Stimulated activated CD8-positive, alpha-beta memory T cell treated with anti-CD3 and anti-CD28 coated beads, Interleukin-12 subunit alpha, Interleukin-12 subunit beta, amount 100 ng/mL, for 4 hours (primary cell): ENCODE measurements at places on chromosomes 7 and 10.

DNA sequence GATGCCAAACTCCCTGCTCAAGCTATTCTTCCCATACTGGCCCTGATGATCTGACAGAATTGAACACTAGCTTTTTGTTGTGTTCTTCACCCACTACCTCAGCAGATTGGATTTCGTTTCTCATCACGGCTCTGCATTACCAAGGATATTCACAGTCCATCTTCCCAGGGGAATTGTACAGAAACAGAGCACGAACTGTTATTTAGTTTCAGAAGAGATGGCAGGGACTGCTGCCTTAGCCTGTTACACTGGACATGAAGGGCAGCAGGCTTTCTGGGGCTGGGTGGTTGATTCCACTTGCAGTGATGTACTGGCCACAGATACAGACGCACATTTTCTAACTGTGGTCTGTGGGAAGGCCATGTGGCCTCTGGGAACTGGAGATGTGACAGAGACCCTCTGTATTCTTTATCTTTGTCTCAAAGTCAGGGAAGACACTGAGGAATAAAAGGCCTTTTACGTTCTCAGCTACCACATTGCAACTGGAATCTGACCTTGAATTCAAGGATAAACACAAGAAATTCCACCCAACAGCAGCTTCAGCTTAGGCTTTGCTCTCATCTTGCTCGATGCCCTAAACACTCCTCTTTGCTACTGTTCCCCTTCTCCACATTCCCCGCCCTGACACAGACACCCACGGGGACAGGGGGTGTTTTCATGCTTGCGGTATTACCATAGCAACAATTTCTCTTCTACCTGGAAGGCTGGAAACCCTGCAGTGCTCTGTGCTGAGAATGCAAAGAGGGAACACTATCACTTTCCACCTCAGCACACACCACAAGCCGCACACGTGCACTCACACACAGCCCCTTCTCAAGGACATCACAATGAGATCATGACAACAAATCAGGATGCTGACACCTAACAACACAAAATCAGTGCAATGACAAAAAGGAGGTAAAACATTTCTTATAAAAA lies 81.7 kb downstream of the RNF216 start:
- DNase-seq, result peak; percentile 41

DNA sequence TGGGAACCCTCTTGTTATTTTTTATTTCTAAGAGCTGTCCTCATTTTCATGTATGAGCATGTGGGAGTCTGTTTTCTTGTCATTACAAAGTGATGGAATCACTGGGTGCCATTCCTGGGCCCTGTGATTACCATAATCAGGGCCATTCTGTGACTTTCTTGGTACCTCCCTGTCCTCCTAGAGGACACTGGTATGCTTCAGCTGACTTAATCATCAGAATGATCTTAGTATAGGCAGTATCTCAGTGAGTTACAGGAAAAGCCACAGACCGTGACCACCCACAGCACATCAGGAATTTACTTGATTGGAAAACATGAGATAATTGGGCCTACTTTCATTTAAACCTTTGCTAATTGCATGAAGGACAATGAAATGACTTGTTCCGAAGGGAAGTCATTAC lies 7.2 kb downstream of the NOM1 start:
- no peak for DNase-seq

DNA sequence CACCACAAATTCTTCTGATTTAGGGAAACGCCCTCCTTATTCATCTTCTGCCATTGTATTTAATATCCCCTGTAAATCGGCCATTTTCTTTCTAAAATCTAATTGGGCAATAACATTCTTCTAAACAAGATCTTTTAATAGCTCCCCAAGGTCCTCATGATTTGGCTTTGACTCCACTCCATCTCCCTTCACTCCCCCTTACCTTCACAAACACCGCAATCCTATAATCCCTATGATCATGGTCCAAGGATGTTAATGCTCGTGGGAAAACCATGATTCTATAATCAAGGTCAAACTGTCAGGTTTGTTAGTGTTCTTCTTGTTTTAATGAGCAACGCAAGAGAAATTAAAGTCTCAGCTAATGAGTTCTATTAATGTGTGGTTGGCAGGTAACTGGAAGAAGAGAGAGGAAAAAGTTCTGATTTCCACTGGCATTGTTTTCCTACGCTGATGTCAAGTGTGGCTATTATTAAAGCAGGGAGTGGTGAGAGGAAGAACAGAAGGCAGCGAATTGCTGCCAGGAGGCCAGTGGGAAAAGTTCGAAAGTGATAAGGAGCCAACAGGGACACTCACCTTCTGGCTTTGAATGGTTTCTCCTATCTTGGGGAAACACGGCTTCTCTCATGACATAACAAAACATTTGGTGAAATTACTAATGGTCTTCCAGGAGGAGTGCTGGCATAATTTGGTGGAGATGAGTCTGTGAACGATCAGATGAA lies 28.1 kb downstream of the LRRC72 start:
- DNase-seq, result no peak

- DNase-seq, result no peak
These were observed 9.2 kb downstream of the AGR2 start for GRCh38 chr7:16795624-16796023.

DNA sequence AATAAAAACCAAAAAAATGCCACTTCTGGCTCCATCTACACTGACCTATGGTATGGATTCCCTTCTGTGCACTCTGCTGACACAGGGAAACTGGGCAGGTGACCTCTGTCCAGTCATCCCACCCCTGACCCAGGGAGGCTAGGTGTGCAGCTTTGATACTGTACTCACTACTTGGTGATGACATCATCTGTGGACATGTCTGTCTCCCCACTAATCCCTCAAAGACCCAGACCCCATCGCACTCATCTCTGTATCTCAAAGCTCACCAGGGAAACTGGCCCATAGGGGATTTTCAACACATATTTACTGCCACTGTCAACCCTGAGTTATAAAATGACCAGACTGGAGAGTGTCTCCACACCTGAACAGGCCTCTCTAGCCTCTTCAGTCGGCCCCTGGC lies 10.6 kb downstream of the SGMS1 start:
- DNase-seq, result no peak

GRCh38 chr10:76192151-76192550 lies 760.7 kb downstream of the LRMDA start:
- DNase-seq, result no peak

DNA sequence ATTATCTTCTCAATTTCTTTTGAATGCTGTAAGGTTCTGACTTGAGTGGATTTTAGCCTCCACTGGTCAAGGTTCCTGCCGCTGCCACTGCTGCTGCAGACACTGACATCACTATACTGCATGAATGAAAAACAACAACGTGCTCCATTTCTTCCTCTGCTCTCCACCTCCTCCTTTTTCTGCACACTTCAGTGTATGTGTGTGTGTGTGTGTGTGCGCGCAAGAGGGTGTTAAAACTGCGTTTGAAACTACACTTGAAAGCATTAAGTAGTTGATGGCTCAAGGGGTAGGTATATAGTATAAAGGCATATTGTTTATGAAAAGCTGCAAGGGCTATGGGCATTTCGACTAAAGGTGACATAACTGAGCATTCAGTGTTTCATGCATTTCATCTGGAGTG lies 3.5 kb downstream of the GLCCI1 start:
- no peak for DNase-seq

- no peak for DNase-seq
These were observed 144.4 kb downstream of the TES start for GRCh38 chr7:116354546-116355423.

- DNase-seq, result no peak
These were observed 73.2 kb downstream of the CABCOCO1 start for GRCh38 chr10:61735882-61736281.

DNA sequence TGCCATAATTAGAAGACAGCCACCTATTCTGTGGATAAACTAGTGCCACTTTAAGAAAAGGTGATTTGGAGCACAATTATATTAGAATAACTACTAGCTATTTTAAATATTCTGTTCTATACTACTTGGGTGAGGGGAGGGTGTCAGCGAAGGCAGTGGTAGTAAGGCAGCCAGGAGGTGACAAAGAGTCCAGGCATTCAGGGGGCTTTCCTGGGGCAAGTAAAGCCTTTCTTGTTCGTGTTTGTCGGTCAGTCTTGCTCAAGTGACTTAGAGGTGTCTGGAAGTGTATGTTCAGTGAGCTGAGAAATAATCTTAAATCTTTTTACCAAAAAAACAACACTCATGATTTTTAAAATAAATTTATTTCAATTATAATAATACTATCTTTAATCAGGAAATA lies 34.4 kb downstream of the ADD3 start:
- no peak for DNase-seq

DNA sequence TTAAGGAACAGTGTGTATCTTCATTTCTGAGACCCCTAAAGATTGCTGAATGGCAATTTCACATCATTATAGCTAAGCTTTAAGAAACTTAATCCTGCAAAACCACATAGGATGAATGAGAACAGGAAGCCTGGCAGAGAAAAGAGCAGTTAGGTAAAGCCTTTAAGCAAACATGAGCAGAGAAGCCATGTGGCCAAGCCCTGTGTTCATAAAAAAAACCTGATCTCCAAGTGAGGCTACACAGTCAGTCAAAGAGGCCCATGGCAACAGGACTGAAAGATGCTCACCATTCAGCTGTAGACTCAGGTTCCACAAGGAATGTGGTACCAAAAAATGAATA lies 9.3 kb downstream of the LIPA start:
- no peak for DNase-seq

- DNase-seq, result no peak
These were observed 1.9 kb downstream of the HHEX start for GRCh38 chr10:92691591-92692079.

DNA sequence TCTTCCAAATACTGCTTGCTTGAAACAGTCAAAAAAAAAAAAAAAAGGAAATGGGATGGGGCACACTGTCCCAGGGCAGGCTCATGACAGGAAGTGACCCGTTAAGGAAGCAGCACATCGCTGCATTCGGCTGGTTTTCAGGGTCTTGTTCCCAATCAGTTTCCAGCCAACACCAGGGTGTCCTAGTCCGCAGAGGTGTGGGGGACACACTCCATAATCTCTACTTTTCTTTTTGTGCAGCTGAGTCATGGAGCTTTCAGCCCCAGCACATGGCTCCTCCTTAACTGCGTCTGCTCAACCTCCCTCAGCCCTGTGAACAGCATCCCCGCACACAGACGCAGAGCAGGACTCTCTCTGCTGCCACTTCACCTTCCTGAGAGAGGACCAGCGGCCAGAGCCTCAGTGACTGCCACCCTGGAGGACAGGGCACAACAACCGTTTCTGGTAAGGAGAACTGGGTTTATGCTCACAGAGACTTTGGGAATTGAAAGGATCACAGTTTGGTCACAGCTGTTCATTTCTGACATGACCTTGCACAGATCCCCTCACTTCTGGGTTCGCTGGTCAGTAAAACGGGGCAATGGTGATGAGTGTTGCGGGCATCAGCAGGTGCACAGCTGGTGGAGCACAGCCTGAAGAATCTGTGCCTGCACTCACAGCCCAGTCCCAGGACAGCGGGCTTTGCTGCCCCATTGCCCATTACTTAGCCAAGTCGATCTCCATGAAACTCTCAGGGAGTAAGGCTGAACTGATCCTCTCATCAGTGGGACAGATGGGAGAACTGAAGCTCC lies at the start of gene GIMAP5:
Gene GIMAP5 (plus strand): TSS at position 154 of the 791 bp plus-strand sequence. CDS start 3,467 bp downstream, outside the sequence.
- peak; percentile 39 for DNase-seq

DNA sequence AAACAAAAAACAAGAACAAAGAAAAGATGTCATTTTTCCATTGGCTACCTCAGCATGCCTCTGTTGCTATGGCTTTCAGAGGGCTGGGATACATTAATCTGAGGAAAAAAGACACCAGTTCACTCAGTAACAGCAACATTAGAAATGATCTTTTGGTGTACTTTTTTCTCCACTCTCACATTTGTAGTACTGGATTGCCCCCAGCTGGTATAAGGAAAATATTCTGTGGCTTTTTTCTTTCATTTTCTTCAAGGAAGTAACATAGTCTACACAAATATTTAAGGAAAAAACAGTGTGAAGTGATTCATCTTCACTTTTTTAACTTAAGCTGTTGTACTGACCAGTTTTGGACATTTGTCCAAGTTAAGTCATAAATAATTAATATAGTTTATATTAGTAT lies 482.3 kb downstream of the SORCS1 start:
- DNase-seq, result no peak

- no peak for DNase-seq
These were observed 22.1 kb upstream of the CARD11 start for GRCh38 chr7:3065724-3066143.

GRCh38 chr7:64184376-64184775 lies 22.6 kb upstream of the ZNF735 start:
- no peak for DNase-seq

GRCh38 chr7:70680743-70681468 lies 451.0 kb upstream of the GALNT17 start:
- DNase-seq, result no peak

DNA sequence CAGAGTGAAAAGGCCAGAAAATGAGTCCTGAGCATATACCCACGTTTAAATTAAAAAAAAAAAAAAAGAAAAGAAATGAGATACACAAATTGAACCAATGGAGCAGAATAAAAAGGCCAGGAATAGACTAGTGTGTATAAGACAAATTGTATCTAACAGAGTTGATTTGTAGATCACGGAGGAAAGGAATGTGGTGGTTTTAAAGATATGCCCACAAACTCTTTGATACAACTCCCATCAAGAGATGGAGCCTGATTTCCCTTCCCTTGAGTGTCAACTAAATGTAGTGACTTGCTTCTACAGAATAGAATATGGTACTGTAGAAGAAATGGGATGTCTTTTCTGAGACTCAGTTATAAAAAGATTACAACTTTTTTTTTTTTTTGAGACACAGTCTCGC lies 10.4 kb downstream of the SYPL1 start:
- DNase-seq, result no peak

GRCh38 chr10:132564249-132564605 lies 26.6 kb downstream of the INPP5A start:
- no peak for DNase-seq

GRCh38 chr10:23571884-23572283 lies 133.0 kb downstream of the OTUD1 start:
- no peak for DNase-seq

- no peak for DNase-seq
These were observed 189.6 kb downstream of the ADAM12 start for GRCh38 chr10:126198681-126199080.

GRCh38 chr10:97497572-97498075 lies 598 bp downstream of the MMS19 start:
- peak; percentile 43 for DNase-seq

GRCh38 chr7:79282882-79283602 lies 170.4 kb downstream of the MAGI2 start:
- DNase-seq, result no peak

DNA sequence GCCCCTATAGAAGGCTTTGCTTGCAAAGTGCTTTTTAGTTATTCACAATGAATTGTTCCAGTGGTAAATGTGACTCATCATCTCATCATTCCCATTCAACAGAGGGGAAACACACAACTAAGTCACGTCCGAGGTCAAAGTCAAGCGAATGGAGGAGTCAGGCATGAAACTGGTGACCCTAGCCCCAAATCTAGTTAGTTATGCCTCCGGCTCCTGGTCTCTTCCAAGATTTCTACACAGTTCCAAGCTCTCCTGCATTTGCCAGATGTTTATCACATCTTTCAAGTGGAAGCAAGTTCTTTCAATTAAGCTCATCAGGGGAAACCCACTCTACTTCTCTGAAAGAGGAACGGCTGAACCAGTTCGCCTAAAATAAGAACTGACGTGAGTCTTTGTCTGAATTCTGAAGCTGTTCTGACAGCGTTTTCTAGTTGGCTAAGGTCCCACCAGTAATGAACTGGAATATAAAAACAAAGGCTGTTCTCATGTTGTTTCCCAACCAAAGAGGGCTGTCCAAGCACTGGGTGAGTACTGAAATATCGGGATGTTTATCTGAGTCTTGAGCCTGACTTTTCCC lies 140.9 kb upstream of the NRBF2 start:
- no peak for DNase-seq
